ENCODE measurements at places on chromosomes 5 and 9. TPM values are rescaled to one million over a fixed set of nuclear protein-coding genes. Genes with fewer than 3 reads are reported as not detected.

OR2K2 gene
- not detected for total RNA-seq

NOXA1 gene
- 1.4 TPM for total RNA-seq

TAF9 gene
- 52.6 TPM for total RNA-seq

IL31RA gene
- not detected for total RNA-seq

ADRB2 gene
- total RNA-seq = 28.4 TPM

SMIM33 gene
- total RNA-seq = not detected

SERF1B gene
- 33.1 TPM for total RNA-seq
